Thoracic aorta endothelial cell (primary cell): ENCODE measurements at places on chromosomes 5 and 9. TPM values are rescaled to one million over a fixed set of nuclear protein-coding genes. Genes with fewer than 3 reads are reported as not detected.

The DNAJC18 gene
- total RNA-seq, result 12.6 and 15.8 TPM in 2 replicates

The LCN12 gene
- not detected in 2 replicates for total RNA-seq

The CCL28 gene
- total RNA-seq, result 1.5 and 2.4 TPM in 2 replicates

The BRINP1 gene
- 0.13 and 0.14 TPM in 2 replicates for total RNA-seq

The ENG gene
- 145 and 215 TPM in 2 replicates for total RNA-seq

The TNC gene
- total RNA-seq, result 0.80 and 12.1 TPM in 2 replicates

The IL31RA gene
- total RNA-seq, result 0.80 and 1.7 TPM in 2 replicates

The NRG2 gene
- total RNA-seq, result 0.27 and 0.93 TPM in 2 replicates

The OLFML2A gene
- total RNA-seq, result 0.07 TPM in 1 of 2 replicates, not detected in the other

The SAXO1 gene
- total RNA-seq, result under 0.01 TPM in 1 of 2 replicates, not detected in the other

The NXNL2 gene
- not detected in 2 replicates for total RNA-seq

The PRKACG gene
- total RNA-seq, result not detected in 2 replicates

The PCDHGB6 gene
- 2.9 and 3.3 TPM in 2 replicates for total RNA-seq

The NSUN2 gene
- 72.3 and 86.8 TPM in 2 replicates for total RNA-seq

The AGXT2 gene
- not detected in 2 replicates for total RNA-seq

The TMEM232 gene
- total RNA-seq, result 0.80 and 2.4 TPM in 2 replicates

The CYLC2 gene
- not detected in 2 replicates for total RNA-seq

The SPINK4 gene
- total RNA-seq, result not detected in 2 replicates

The TMED9 gene
- 120 and 127 TPM in 2 replicates for total RNA-seq

The FOXD4L3 gene
- total RNA-seq, result 0.27 TPM in 1 of 2 replicates, not detected in the other

The TNFAIP8 gene
- total RNA-seq, result 12.8 and 14.9 TPM in 2 replicates

The SLC1A3 gene
- 1.1 TPM in 1 of 2 replicates, not detected in the other for total RNA-seq

The OR13D1 gene
- not detected in 2 replicates for total RNA-seq

The STOML2 gene
- total RNA-seq, result 182 and 192 TPM in 2 replicates

The MEIKIN gene
- not detected in 2 replicates for total RNA-seq

The NPR3 gene
- total RNA-seq, result 0.13 and 0.14 TPM in 2 replicates

The NDUFS6 gene
- 39.4 and 62.9 TPM in 2 replicates for total RNA-seq

The FOXD4 gene
- total RNA-seq, result 0.14 and 0.27 TPM in 2 replicates

The FAM221B gene
- total RNA-seq, result not detected in 2 replicates

The GAS1 gene
- total RNA-seq, result 0.13 and 0.29 TPM in 2 replicates

The C5orf46 gene
- total RNA-seq, result 0.40 TPM in 1 of 2 replicates, not detected in the other

The SHB gene
- 18.5 and 22.2 TPM in 2 replicates for total RNA-seq

The PFN3 gene
- not detected in 2 replicates for total RNA-seq
